ENCODE measurements at places on chromosomes 5 and 9.

- DNase-seq, result no peak
Observed at GRCh38 chr9:134740071-134740470, 98.5 kb downstream of the COL5A1 start.

DNA sequence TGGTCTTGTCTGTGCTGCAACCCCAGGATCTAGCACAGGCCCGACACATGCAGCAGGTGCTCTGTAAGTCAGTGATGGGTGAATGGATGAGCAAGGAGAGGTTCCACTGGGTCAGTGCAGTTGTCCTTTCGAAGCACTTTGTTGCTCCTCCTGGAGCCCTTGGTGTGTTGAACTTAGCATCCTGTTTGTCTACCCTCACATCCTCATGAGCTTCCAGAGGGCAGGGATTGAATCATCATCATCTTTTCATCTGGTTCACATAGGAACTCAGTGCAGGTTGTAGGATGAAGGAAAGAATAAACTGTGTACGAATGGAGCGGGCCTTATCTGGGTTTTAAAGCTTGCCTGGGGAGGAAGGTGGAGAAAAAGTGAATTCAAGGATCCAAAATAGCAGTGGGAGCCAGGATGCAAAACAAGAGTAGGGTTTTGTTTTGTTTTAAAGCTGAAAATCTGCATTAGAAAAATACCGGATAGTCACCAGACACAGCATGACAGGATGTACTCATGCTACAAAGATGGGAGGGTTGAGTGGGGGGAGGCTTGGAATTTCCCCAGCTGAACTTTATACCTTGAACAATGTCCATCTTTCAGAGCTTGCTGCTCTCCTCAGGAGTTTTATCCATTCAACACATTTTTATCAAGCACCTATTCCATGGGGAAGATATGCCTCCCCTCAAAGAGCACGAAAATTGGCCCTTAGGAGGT, 55.8 kb downstream of the PTTG1 start:
- DNase-seq, result no peak

GRCh38 chr5:52878656-52879055, 90.9 kb downstream of the ITGA1 start:
- DNase-seq, result no peak

GRCh38 chr9:111897601-111898137, 1.1 kb downstream of the UGCG start:
- no peak for DNase-seq

DNA sequence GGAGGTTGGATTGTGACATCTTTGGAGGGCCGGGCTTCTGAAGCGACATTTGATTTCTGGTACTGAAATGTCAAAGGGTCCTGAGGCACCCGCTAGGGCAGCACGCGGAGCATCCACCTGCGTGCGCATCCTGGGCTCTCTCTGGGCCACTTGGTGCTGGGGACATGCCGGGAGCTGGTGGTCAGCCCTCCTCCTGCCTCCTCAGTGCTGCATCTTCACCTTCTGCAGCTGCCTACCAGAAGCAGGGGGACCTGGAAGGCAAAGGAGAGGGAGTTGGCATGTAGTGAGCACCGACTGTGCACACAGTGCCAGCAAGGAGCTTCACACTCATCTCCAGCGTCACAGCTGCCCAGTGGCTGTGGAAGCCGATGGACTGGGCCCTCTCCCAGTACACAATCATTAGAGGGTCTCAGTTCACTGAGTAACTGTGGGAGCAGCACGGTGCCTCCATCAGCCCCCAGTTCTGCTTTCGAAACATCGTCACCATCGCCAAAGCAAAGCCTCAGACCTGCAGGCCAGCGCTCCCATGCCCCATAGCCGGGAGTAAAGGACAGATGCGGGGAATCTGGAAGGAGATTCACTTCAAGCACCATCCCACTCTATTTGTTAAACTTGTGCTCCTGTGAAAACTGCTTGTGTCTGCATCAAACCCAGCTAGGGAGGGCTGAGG, 138.4 kb downstream of the KCNIP1 start:
- DNase-seq, result no peak

DNA sequence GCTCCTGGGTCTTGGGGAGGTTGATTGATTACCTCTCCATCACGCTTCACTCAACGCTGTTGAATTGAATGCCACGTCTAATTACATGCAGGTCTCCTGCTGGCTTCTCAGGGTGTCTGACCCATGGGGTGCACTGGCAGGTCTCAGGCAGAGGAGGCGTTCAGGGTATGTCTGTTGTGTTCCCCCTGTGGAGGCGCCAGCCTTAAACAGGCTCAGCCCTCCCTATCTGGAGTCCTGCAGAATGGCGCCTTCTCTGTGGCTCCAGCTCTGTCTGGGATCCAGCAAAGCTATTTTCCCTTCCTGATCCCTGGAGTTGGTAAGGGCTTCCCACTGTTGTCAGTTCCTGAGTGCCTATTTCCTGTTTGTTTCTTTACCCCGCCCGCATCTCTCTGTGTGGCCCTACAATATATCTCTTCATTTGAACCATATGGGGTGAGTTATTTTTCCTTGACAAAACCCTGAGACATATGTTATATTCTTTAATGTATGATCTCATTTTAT, 150.0 kb downstream of the NTRK2 start:
- DNase-seq, result no peak

DNA sequence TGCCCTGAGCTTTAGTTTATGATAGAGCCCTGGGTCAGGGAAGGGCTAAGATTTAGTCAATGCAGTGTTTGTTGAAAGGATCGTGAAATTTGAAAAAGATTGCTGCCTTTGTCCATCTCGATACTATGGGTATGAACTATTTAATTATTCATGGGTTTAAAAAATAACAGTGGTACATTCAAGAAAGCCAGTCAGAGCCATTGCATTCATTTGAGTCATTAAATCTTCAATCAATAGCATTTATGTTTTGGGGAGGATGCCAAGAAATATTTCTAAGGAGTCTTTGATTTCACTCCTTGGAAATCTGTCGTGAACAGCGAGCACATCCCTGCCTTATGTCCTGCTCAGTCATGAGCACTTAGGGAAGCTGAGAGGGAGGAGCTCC, 54.4 kb upstream of the LRRTM2 start:
- DNase-seq, result peak; percentile 3

GRCh38 chr5:77082280-77082679, 4.8 kb downstream of the ZBED3 start:
- no peak for DNase-seq

- DNase-seq, result no peak
Observed at GRCh38 chr5:111201705-111202104, 22.5 kb upstream of the CAMK4 start.

GRCh38 chr9:91303741-91304415, 57.8 kb downstream of the AUH start:
- DNase-seq, result no peak

DNA sequence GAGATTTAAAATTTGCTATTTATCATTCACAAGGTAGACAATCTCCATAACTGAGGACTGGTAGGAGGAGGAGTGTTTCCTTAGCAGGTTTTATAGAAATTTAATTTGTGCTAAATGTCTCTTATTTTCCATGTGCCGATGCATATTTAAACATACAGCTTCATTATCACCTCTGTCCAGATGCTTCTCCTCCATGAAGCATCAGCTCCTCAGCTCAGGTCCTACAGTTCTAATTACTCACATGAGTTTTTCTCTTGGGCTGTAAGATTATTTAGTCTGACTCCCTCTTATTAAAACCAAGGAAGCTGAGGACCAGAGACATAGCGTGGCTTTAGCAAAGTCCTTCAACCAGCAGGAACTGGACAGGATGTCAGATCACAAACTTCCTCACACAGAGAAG, 300.2 kb upstream of the PANK3 start:
- no peak for DNase-seq

GRCh38 chr5:166165596-166165995, 2125.8 kb upstream of the WWC1 start:
- no peak for DNase-seq

GRCh38 chr5:134453016-134453415, 41.3 kb upstream of the CDKN2AIPNL start:
- DNase-seq, result no peak

- DNase-seq, result no peak
Observed at GRCh38 chr5:26847041-26847736, 191.2 kb downstream of the CDH9 start.

DNA sequence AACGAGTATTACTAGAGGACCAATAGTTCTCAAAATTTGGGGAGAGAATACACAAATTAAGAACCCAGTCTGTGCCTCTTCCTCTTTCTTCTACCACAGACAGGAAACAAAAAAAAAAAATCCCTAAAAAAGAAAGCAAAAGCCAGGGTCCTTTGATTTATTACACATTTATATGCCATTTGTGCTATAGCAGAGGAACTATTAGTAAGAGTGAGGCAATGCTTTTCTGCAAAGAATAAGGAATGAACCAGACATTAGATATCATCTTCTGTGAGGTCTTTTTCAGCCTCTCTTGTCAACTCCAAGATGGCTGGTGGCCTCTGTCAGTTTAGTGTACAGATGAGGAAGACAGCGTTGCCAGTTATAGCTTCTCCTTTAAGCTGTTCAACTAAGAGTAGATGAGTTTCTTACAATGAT, 127.6 kb downstream of the RFX3 start:
- no peak for DNase-seq

GRCh38 chr9:35395706-35396101, 94.2 kb upstream of the RUSC2 start:
- DNase-seq, result no peak

DNA sequence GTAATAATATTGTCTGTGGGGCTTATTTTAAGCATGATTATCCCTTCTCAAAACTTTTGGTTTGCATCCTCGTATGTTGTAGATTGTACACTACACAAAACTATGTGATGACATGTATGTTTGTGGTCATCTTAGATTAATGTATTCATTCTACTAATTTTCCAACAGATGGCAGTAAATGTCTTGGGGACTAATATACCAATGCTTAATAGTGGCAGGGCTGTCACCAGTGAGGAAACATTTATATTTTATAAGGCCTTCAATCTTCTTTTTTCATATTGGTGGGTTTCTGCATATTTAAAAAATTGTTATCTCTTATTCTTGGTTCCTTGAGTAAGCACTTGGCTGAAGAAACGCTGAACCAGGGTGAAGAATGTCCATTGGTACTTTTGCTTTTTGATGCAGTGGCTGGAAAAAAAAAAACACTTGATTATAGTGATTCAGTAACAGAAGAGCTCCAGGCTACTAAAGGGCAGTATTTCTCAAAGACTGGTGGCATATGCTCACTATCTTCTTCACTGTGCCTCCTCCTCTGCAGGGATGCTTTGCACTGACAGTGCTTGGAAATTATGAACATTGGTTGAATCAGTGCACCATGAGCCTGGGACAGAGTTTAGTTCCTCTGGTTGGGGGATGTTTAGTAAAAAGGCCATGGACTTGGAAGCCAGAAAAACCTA, 530.3 kb downstream of the RASEF start:
- DNase-seq, result peak; percentile 6

Data from AG08396 (cell line).